ENCODE measurements at places on chromosomes 3 and 15. TPM values are rescaled to one million over a fixed set of nuclear protein-coding genes. Genes with fewer than 3 reads are reported as not detected.

GRCh38 chr3:43710607-43711006 is 19.9 kb downstream of the ABHD5 start:
- DNase-seq = no peak

- no peak for DNase-seq
These were observed 18.9 kb downstream of the SCN5A start for GRCh38 chr3:38630606-38631005.

DNA sequence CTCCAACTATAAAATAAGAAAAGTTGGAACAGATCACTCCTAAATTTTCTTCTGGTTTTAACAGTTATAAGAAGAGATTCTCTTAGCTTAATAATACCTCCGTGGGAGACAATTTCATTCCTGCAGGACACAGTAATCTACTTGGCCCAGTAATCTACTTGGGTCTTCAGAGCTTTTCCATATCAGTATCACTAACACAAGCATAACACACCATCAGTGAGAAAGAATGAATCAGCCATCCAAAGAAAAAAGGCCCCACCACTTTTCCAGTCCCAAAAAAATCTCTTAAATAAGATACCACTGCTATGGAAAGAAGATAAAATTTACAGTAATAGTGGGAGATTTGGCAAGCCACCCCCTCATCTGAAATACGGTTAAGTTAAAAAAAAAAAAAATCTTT is 20.2 kb downstream of the SIN3A start:
- DNase-seq = no peak

PCYT1A gene
- 51.9 TPM for total RNA-seq

GRCh38 chr3:156425651-156426050 is 129.3 kb downstream of the SSR3 start:
- DNase-seq = no peak

DNA sequence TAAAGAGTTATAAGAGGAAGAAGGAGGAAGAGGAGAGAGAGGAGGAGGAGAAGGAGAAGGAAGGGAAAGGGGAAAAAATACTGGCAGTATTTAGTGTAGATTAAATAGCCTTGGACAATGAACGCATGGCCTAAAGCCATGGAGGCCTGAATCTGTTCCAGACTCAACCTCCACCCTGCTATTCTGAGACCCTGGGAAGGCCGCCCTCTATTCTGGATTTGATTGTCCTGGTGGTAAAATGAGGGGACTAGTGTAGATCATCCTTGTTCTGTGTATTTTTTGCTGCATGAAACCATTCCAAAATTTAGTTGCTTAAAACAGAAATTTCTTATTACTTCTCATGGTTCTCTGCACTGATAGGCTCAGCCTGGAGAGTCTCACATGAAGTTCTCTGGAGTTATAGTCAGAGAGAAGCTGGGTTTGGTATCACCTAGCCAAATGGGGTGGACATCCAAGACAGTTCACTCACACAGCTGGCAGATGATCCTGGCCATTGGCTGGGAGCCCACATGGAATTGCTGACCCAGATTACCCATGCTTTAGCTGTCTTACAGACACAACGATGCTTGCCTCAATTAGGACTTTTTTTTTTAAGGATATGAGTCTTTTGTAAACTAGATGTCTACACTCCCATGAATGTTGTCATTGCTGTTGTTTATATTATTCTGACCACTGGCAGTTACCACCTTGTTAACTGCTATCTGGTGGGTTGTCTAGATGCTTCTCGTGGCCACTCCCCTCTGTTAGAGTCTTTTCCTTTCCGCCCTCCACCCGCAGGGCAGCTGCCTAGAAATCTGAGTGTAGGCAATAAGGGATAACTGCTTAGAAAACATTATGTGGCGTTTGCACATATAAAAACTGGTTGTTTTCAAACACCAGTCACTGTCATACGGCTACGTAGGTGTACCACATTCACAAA is 149.9 kb downstream of the SST start:
- peak; percentile 15 for DNase-seq

DNA sequence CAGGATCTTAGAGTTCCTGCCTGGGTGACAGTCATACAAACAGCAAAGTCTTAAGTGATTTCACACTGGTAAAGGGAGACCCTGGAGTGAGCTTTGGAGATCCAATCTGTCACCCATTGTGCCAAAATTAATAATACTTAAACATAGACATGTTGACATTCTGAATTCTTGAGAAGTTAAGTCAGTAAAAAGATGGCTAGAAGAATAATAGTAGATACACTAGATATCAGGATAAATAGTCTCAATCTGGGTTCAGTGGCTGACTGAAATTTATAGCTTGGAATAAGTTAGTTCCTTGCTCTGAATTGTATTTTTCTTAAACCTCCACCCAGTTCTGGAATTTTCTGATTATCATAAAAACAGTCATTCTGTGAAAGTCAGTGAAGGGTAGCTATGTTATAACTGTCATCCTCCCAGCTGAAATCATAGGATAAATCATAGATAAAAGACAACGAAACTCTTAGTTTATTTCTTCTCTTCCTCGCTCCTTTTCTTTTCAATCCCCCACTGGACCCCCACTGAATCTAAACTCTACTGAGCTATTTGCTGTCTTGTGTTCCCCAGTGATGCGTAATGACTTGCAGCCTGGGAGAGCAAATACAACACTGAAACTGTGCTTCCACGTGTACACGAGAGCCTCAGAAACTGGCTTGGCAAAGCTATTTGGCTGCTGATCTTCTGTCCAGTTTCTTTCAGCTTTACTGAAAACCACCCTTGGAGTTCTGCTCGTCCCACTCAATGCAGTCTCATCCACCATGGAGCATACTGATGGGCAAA is 175.4 kb upstream of the TP63 start:
- DNase-seq = no peak

DNA sequence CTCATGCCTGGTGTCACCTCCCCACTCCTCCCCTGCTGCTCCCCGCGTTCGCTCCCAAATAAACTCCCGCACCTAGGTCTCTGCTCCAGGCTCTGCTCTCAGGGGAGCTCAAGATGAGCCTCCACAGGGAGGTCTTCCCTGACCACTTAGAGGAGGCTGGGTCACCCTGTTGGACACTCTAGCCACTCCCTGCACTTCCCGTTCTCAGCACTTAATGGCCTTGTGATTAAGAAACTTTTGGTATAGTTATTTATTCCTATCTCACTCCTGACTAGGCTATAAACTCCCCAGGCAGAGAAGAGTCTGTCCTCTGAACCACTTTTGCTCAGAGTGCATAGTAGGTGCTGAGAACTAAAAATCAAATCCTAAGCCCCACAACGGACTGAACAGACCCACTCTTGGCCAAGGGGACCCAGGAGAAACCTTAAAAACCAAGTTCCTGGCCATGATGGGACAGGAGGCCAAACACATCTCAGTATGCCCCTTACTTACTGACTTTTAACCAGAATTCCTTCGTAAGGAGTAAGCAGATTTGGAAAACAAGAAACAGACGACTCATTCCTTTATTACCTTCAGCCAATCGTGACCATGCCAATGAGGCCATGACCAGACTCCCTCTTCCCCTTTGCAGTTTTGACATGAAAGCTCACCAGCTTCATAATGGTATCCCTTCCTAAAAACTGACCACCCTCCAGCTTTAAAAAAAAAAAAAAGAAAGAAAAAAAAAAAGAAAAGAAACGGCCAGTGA is 69.0 kb upstream of the HRH1 start:
- no peak for DNase-seq

EOMES gene
- 1.7 TPM for total RNA-seq

GPR87 gene
- total RNA-seq = not detected

DNA sequence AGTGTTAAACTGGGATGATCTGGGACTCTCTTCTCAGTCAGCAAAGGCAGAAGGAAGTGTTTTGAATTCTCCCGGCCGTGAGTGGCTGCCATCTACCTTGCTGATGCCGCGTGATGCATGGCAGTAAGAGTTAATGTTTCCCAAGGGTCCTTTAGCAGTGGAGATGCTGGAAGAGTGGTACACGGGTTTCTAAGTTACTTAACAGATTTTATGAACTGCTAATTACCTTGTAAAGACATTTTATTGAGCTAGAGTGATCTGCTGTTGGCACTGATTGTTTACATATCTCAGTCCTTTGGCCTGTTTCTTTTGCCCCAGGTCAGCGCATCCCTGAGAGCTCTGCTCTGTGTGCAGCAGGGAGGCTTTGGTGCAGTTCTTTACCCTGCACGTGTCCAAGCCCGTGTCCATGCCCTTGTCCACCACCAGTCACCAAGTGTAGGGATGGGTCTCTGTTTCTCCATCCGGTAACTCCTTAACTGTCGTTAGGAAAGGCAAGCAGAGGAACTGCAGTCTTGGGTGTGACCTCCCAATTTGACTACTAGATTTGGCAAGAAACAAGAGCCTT is 172.3 kb downstream of the SLCO3A1 start:
- DNase-seq = no peak

GRCh38 chr3:9769426-9770275 is at the start of gene CAMK1:
Gene CAMK1, minus strand, starts transcription at chr3:9769947. Its CDS starts 2,198 bp downstream, at chr3:9767749.
- peak; percentile 70 for DNase-seq

DNA sequence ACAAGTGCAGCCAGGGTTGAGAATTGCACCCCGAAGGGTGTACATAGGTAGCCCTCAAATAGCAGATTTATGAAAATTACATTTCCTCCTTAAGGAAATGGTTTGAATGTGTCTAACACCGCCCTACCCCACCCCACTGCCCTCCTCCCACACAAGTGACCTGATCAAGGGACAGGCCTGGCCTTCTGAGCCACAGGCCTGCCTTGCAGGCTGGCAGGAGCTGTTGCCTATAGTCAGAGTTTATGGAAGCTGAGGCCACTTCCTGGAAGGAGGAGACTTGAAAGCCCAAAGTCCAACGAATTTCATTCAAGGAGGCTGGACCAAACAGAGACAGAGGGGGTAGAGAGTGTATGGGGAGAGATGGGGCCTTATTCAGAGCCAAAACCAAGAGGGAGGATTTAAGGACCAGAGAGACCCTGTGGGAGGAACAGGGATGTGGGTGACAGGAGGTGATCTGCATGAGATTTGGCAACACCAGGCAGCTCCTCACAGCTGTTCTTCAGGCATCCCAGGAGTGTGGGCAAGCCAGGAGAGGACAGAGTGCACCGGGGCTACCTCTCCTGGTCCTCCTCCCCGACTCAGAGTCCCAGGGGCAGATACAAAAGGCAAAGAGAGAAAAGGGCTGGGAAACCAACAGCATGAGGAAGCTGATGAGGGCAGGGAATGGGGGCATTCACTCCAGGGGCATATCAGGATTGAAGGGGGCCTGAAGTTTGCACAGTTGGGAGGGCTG is 100.4 kb upstream of the HES1 start:
- no peak for DNase-seq

NMB gene
- 49.6 TPM for total RNA-seq

GRCh38 chr15:72516777-72517176 is 42.6 kb downstream of the ARIH1 start:
- DNase-seq = no peak

CCDC12 gene
- 36.9 TPM for total RNA-seq

RAD51 gene
- 0.59 TPM for total RNA-seq

DNA sequence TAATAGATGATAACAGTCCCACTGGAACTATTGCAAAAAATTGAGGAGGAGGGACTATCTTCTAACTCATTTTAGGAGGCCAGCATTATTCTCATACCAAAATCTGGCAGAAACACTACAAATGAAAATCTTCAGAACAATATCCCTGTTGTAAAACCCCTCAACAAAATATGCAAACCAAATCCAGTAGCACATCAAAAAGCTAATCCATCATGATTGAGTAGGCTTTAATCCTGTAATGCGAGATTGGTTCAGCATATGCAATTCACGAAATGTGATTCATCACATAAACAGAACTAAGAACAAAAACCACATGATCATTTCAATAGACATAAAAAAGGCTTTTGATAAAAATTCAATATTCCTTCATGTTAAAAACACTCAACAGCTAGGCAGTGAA is 23.9 kb upstream of the PLSCR2 start:
- no peak for DNase-seq

GRCh38 chr3:142105991-142106390 is 43.4 kb downstream of the TFDP2 start:
- no peak for DNase-seq

- DNase-seq = no peak
These were observed 248.9 kb downstream of the TJP1 start for GRCh38 chr15:29573197-29573838.

DNA sequence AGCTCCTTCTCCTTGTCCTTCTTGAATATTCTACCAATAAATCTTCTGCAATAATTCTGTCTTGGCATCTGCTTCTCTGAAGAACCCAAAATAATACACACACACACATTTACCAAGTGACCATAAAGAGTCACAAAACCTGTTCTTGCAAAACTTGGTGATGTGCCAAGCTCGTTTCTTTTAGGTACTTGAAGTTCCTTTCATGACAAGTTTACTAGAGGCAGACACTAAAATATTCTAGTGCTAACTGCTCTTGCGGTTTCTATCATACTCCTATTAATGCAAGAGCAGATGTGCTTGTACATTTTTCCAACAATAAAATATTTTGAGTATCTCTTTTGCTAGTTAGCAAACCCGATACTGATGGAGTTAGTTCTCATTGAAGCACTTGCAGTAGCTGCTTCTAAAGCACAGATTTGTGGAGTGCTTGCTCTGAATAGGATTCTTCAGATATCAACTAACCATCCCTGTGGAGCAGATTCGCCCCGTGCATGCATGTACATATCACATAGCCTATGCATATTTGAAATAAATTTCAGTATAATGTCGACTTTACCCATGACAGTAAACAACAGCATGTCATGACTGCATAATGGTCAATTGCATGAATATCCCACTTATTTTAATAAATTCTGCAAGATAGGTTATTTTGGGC is 23.2 kb downstream of the HHLA2 start:
- DNase-seq = no peak

- no peak for DNase-seq
These were observed 131.7 kb downstream of the ATP8B4 start for GRCh38 chr15:49987198-49987785.

- DNase-seq = no peak
These were observed 101.7 kb downstream of the DAPK2 start for GRCh38 chr15:63944681-63944955.

DNA sequence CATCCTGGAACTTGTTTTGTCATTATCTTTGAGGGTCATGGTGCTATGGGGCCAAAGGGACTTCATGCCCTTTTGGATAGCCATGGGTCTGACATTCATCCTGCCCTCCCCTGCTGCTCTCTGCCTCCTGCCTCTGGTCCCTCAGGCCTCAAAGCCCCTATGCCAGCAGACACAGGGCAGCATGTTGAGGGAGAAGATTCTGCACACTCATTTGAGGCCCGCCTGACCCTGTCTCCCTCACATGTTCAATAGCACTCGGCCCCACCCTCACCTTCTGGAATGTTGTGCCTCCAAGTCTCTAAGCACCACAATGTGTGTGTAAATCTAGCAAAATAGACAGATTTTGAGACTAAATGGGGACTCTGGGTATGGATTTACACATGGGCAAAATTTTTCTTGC is 178.7 kb upstream of the ANKRD28 start:
- no peak for DNase-seq

CILP gene
- total RNA-seq = 7.8 TPM

GRCh38 chr3:175655351-175655750 is 796.2 kb downstream of the NAALADL2 start:
- DNase-seq = no peak

CACNA2D2 gene
- 1.5 TPM for total RNA-seq

GRCh38 chr15:96896766-96897165 is 566.3 kb downstream of the NR2F2 start:
- no peak for DNase-seq

- DNase-seq = no peak
These were observed 1.4 kb downstream of the PAQR5 start for GRCh38 chr15:69299943-69300588.
